ENCODE measurements at places on chromosomes 6 and 20. TPM values are rescaled to one million over a fixed set of nuclear protein-coding genes. Genes with fewer than 3 reads are reported as not detected.

The TAGAP gene
- 8.1 TPM for total RNA-seq

DNA sequence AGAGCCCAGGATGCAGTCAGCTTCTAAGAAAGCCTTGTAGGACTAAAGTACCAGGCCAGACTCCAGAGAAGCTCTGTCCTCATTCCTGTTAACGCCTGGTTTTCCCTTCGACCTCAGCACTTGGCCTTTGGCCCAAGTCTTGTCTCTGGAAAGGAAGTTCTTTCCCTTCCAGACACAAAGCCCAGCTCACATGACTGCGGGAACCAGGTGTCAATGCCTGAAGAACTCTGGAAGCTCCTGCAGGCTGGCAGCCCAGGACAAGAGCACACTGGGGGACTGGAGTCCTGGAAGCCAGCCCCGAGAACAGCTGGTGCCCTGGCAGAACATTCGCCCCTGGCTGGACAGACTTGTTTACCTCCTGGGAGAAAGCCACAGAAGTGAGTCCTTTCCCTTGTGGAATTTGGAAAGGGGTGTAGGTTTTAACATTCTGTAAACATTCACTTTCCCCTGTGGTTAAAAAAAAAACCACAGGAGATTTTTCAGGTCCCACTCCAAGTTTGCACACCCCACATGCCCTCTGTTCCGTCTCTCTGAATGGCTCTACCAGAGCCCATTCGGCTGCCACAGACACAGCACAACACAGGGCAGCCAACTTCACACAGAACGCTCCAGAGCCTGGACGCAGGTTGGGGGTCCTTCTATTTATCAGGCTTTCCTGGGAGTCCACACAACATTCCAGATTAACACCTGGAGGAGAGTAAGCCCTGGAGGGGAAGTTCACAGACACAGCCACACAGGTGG, 18.1 kb downstream of the ACSS1 start:
- H3K27ac ChIP-seq, result peak overlapping the region; percentile 76
- DNase-seq, result peak; percentile 97
- no peaks in the 10 kb centered on the region for H3K27me3 ChIP-seq
- H3K4me3 ChIP-seq, result peak overlapping the region; percentile 8
- H3K36me3 ChIP-seq, result no peaks in the 10 kb centered on the region

The AARS2 gene
- total RNA-seq, result 13.3 TPM

DNA sequence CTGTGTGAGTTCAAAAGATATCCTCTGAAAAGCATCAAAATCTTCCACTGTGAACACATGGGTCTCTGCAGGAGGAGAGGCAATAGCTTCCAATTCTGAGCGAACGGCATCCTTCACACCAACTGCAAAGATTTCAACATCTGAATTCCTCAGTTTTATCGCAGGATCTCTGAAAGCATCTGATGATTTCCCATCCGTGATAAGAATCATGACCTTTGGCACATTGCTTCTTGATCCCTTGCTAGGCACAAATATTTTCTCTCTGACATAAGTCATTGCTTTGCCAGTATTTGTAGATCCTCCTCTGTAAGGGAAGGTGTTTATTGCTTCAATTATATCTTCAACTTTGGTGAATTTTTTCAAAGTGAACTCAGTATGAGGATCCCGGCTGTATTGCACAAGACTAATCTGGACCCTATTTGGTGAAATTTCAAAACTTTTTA, 22.7 kb downstream of the COL12A1 start:
- H3K4me1 ChIP-seq, result peaks cover 10% of the 10 kb centered on the region
- H3K27me3 ChIP-seq, result no peaks in the 10 kb centered on the region
- DNase-seq, result no peak
- no peak overlapping the region for H3K27ac ChIP-seq
- H3K4me3 ChIP-seq, result no peak overlapping the region
- H3K36me3 ChIP-seq, result no peaks in the 10 kb centered on the region

The DOK5 gene
- 2.5 TPM for total RNA-seq

DNA sequence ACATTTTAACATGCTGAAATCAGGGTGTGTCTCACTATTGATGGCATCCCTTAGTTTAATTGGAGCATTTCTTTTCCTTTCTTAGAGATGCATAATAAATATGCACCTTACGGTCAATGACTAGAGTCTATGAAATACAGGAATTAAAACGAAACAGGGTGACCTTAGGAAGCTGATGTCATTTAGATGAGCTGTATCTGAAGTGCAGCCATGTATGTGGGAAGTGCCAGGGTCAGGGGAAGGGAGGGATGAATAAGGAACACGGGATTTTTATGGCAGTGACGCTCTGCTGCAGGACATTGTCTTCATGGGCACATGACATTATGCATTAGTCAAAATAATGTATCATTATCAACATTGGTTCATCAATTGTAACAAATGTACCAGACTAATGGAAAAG, 84.0 kb downstream of the AGPAT4 start:
- no peaks in the 10 kb centered on the region for H3K27me3 ChIP-seq
- H3K4me3 ChIP-seq, result no peak overlapping the region

DNA sequence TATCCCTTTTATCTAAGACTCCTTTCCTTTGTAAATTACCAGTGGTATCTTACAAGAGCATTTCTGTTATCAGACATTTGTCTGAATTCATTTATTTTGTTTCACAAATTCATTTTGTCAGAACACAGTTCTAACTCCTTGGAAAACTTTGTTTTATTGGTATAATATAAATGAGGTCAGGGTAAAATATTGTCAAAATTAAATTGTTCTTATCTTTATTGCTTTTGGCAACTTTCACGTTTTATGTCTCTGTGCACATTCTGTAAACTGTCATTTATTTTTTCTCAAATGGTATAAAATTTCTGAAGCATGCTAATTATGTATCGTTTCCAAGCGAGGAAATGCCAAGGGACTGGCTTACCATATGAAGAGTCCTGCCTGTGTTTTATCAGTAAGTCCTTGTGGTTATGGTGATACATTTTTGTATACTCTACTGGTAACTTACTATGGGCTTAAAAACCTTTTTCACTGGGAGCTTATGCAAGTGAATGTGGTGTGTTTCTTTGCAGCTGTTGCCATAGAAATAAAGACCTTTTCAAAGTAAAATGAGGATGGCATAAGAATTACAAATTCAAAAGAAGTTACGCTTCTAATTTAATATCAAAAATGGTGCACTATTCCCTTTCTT, 214.2 kb downstream of the COL19A1 start:
- H3K27me3 ChIP-seq, result no peaks in the 10 kb centered on the region
- no peaks in the 10 kb centered on the region for H3K4me1 ChIP-seq

- H3K36me3 ChIP-seq, result no peaks in the 10 kb centered on the region
- H3K27ac ChIP-seq, result no peak overlapping the region
- H3K27me3 ChIP-seq, result no peaks in the 10 kb centered on the region
- no peak overlapping the region for H3K4me3 ChIP-seq
- peaks cover 28% of the 10 kb centered on the region for H3K4me1 ChIP-seq
- no peak for DNase-seq
Measured at GRCh38 chr20:50056951-50057713, 55.8 kb downstream of the UBE2V1 start.

- no peaks in the 10 kb centered on the region for H3K36me3 ChIP-seq
- no peaks in the 10 kb centered on the region for H3K4me1 ChIP-seq
- no peak overlapping the region for H3K4me3 ChIP-seq
- no peaks in the 10 kb centered on the region for H3K27me3 ChIP-seq
- no peak overlapping the region for H3K27ac ChIP-seq
Measured at GRCh38 chr6:52617087-52617486, 40.2 kb upstream of the TRAM2 start.

DNA sequence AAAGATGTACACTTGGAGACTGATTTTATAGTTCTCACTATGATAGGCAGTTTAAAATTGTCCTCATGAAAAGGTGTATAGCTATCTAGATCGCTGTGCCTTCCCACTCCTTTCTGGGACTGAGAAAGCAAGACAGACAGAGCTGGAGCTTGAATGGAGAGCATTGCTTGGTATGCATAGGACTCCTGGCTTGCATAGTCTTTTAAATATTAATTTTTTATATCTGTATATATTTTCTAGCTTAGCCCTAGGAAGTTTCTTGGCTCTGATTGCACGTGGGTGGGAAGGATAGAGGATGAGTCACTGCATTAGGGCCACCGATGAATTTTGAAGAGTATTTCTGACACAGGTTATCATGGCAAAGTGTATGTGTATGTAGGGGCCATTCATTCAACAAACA, 150.0 kb upstream of the SPACA1 start:
- no peak overlapping the region for H3K27ac ChIP-seq
- no peaks in the 10 kb centered on the region for H3K36me3 ChIP-seq
- H3K4me1 ChIP-seq, result no peaks in the 10 kb centered on the region
- no peak overlapping the region for H3K4me3 ChIP-seq
- DNase-seq, result no peak

The GHRH gene
- total RNA-seq, result not detected

DNA sequence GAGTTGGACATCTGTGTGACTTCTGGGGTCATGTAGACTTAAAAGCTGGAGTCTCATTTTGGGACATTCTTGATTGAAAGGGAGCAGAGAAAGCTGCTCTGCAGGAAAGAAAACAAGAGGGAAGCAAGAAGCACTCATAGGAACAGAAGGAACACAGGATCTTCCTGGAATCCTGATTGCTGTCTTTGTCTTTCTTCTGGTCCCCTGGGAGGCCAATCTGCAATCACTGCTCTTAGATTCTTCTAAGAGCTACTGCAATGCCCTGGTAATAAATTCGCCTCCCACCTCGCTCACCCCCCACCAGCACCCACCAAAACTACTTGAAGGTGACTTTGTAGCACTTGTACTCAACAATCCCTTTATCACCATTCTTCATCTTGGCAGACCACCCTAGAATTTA, 51.8 kb downstream of the SLC35B3 start:
- no peaks in the 10 kb centered on the region for H3K36me3 ChIP-seq
- no peak for DNase-seq
- no peaks in the 10 kb centered on the region for H3K27me3 ChIP-seq
- no peak overlapping the region for H3K27ac ChIP-seq
- H3K4me1 ChIP-seq, result no peaks in the 10 kb centered on the region

The TMEM200A gene
- 3.9 TPM for total RNA-seq

The TRIM15 gene
- not detected for total RNA-seq

- peaks cover 14% of the 10 kb centered on the region for H3K4me1 ChIP-seq
- no peaks in the 10 kb centered on the region for H3K36me3 ChIP-seq
- no peak overlapping the region for H3K27ac ChIP-seq
- H3K27me3 ChIP-seq, result no peaks in the 10 kb centered on the region
Measured at GRCh38 chr6:149359440-149359839, 40.6 kb upstream of the SUMO4 start.

DNA sequence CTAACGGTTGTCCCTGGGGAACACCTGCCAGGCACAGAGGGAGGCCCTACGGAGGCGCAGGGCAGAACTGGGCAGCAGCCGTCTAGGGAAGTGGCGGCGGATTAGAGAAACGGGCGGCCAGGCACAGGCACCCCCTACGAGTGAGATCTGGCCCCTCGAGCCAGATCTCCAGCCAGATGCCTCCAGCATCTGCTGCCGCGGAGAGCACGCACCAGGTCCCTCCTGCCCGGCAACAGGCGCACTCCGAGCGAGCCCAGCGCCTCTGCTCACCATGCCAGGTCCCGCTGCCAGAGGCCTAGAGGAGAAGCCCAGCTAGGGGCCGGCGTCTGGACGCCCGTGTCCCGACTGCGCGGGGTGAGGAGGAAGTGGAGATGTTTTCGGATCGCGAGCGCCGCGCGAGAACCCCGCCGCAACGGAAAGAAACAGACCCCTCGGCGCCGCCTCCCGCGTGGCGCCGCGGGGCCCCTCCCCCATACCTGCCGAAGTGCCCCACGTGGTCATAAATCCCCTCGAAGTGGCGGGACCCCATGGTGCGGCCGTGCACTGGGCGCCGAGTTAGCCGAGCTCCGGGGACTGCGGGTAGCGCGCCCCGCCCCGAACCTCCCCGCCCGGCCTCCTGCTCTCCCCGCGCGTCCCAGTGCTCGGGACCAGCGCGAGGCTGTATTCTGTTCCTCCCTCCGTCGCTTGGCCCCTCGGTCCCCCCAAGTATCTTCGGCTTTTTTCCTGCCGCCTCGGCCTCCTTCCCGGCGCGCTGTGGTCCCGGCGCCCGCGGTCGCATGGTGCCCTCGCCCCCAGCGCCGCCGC, at the start of gene SLC22A16:
Gene SLC22A16 (minus strand): TSS at position 568 of the 804 bp plus-strand sequence. CDS start 39 bp downstream, at position 529.
- H3K4me1 ChIP-seq, result peaks cover 9% of the 10 kb centered on the region
- no peak within 1 kb of the TSS for H3K27ac ChIP-seq
- DNase-seq, result peak; percentile 18
- H3K36me3 ChIP-seq, result no peaks in the 10 kb centered on the region

DNA sequence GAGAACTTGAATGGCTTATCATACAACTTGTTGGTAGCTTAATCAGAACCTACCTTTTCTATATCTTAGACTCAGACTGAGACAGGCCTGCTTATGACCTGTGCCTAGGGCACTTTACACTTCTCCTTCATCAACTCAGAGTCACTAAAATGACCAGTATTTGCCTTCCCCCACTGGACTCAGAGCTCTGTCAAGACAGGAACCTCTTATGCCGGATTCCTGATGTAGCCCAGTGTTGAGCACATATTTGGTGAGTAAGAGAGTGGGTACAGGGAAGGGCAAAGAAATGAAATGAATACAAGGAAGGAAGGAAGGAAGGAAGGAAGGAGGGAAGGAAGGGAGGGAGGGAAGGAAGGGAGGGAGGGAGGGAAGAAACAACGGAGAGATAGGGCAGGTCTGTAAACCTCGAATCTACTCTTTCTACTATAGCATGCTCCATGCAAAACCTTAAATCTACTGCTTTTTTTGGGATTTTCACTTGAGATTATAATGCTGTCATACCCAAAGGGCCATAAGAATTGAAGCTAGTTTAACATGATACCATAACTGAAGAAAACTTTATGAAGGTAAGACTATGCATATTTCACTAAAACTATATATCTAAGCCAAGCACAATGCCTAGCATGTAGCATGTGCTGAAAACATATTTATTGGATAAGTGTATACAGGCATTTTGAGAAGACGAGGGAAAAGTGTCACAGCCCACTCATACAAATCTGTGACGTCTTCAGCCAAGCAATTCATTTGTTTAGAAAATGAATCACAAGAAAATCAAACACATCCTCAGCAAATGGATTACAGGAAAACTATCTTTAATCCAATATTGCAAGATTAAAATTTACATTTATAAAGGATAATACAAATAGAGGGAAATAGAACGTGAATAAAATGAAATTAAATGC, 89.9 kb downstream of the RFX6 start:
- H3K27me3 ChIP-seq, result no peaks in the 10 kb centered on the region
- no peak overlapping the region for H3K4me3 ChIP-seq
- no peaks in the 10 kb centered on the region for H3K36me3 ChIP-seq

DNA sequence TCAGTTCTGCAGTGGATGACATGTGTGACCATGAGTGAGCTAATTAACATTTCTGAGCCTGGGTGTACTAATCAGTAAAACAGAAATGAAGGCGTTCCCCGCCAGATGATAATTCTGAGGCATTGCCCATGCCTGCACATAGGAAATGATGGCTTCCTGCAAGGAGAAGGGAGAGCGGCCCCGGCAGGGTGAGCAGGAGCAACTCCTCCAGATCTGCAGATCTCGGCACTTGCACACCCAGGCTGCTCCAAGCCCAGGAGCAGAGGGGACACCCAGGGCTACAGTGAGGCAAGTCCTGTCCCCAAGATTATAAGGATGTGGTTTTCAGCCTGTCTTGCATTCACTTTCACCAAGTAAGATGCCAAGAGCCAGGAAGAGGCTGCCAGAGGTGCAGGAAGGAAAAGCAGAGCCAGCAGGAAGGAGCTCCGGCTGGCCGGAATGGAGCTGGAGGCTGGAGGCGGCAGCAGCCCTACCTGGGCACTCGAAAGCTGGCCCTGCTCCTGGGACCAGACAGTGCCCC, 177.5 kb upstream of the CST7 start:
- no peak for DNase-seq
- H3K4me3 ChIP-seq, result no peak overlapping the region
- no peaks in the 10 kb centered on the region for H3K4me1 ChIP-seq
- H3K27ac ChIP-seq, result no peak overlapping the region
- H3K36me3 ChIP-seq, result no peaks in the 10 kb centered on the region

The FABP7 gene
- not detected for total RNA-seq

- DNase-seq, result peak; percentile 58
- no peaks in the 10 kb centered on the region for H3K36me3 ChIP-seq
- no peaks in the 10 kb centered on the region for H3K27me3 ChIP-seq
- H3K4me1 ChIP-seq, result no peaks in the 10 kb centered on the region
- no peak overlapping the region for H3K27ac ChIP-seq
Measured at GRCh38 chr20:59725476-59726280, 121.3 kb downstream of the PHACTR3 start.

The RCAN2 gene
- 20.9 TPM for total RNA-seq

The ANKRD6 gene
- total RNA-seq, result 13.3 TPM
